ENCODE measurements at places on chromosomes 12 and 14. TPM values are rescaled to one million over a fixed set of nuclear protein-coding genes. Genes with fewer than 3 reads are reported as not detected.
A peak's percentile ranks its signal among the peaks of the same experiment; 100 is the strongest.

- DNase-seq: no peak
These were observed 38.6 kb downstream of the BTG1 start for GRCh38 chr12:92107094-92107493.

DNA sequence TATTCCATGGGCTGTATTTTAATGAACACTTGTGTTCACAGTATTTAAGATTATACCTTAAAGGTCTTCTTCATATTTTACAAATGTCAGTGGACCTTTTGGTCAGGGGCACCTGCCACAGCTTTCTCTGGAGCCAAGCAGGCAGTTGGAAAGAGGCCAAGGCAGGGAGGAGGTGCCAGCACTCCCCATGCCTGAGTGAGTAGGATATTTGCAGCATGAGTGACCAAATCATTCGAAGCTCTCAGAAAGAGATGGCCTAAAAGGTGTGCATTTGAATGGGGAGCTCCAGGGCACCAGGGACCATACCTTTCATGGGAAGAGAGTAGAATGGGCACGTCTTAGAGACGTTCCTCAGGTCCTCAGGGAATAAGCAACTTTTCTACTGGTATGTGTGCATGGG is 121.6 kb downstream of the GPR135 start:
- peak; percentile 19 for DNase-seq

DNA sequence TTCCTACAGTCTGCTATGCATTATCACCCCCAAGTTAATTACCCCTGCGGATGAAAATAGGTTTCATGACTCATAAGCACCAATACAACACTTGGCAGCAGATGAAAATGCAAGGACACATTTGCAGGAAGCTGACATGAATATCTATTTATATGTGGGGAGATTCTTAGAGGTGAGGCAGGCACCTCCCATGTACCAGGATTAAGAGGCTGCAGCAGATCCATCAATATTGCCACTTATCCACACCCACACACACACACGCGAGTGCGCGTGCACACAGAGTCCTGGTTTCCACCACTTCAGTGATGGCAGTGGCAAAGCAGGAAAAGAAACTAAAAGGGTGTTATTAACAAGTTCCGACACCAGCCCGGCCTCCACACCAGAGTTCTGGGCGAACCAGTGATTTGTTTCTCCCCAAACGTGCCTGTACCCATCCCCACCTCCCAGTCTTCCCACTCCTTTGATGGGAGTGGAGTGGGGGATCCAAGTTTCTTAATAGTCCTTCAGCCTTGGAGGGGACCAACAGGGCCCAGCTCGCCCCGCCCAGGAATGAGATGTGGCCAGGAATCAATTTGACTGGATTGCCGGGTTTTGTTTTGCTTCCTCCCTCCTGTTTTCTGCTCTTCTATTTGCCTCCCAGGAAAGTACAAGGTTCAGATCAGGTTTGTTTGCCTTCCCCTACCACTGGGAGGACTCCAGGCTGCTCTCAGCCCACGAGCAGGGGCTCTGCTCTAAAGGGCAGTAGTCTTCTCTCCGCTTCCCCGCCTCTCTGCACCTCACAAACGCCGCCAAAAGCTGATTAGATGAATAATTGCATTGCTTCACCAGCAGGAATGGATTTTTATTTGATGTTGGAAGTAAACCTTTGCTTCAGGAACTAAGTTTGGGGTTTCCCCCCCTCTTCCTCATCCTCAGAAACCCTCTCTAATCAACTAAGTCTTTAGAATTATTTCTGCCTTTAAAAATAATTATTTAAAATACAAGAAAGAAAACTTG is 5.2 kb downstream of the IRF2BPL start:
- peak; percentile 54 for DNase-seq

- DNase-seq: no peak
These were observed 186.9 kb downstream of the EMP1 start for GRCh38 chr12:13383379-13383778.

DNA sequence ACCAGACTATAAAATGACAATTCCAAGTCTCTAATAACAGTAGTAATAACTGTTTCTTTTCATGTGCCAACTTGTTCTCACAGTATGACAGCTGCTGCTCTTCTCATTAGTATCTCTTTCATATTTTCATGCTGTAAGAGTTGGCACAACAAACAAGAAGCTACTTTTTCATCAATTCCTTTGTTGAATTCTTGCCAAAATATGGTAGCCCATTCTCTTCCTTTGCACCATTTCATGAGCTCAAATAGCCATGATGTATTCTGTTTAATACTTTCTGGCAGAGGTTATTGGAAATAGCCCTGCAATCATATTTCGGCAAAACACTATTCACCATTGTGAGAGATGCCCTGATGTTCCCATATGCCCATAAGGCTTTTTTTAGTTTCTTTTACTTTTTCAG is 1100.7 kb downstream of the TRHDE start:
- DNase-seq: no peak

- DNase-seq: no peak
These were observed 46.5 kb downstream of the PTPRB start for GRCh38 chr12:70590549-70591226.

GRCh38 chr12:124756166-124756565 is 107.5 kb downstream of the SCARB1 start:
- DNase-seq: no peak

DNA sequence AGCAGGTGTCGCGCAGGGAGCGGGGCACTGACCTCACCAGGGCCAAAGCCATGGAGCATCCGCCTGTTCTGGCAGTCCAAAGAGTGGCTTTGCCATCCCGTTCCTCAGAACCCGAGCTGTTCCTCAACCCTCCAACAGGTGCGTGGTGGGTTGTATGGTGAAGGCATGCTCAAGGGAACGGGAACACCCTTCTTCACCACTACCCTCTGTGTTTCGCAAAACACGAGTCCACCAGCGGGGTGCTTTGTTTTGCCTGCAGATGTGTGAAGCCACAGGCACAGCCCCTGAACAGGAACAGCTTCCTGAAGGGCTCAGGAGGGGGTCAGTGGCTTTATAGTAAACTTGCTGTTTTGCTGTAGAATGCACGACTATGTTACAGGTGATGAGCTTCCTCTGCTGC is 52.7 kb downstream of the SMOC1 start:
- DNase-seq: no peak

DNA sequence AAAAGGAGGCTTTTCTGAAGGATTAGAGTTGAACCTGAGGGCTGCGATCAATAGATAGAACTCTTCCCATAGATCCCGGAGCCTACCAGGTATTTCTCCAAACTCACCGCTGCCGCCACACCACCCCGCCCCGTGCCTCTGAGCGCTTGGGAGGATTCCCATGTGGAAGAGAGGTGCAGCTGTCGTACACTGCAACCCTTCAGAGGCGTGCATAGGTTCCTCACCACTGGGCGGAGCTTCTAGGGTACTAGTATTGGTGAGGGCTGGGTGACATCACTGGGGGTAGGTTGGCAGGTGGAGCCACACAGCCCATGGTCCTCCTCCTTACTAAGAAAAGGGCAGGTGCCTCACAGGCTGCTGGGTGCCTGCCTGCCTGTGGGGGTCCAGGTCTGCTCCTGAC is 127.0 kb downstream of the TSPAN9 start:
- no peak for DNase-seq

- no peak for DNase-seq
These were observed 184.0 kb upstream of the PARP11 start for GRCh38 chr12:4056910-4057845.

- no peak for DNase-seq
These were observed 181.3 kb upstream of the SLC38A2 start for GRCh38 chr12:46553911-46554310.

DNA sequence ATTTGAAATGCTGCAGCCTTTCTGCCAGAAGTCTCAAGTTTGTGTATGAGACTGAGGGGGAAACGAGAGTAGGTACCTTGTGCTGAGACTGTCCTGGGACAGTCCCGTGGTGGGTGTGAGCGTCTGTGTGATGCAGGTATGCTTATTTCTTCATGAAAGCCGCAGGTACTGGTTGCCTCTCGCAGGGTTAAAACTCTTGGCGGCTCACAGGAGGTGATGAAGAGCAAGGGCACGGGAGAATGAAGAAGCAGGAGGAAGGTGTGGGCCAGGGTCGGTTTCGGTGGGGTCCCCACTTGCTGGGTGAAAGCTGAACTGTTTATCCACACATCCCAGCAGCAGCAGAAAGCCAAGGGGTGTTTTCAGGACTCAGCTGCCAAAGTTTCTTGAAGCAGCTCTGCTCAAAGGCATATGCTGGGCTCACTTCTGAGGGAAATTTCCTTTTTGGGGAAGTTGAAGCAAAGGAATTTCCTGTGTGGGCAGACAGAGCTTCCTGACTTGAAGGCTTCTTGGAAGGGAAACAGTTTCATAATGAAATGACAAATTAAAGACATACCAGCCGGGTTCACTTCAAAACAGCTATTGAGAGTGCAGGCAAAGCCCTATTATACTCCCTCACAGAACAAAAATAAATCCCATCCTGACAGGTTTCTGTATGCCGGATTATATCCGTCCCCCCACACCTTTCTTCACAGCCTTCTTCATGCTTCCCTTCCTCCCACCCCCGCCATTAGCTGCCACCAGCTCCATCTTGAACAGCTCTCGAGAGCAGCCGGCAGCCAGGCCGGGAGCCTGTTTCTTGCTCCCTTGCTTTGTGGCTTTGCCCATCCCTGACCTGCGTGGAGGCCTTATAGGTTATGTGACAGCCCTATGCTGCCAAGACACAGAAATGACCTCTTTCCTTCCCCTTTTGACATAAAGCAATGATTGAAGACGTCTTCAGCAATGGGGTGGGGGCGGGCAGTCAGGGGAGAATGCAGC is 116.6 kb downstream of the ETV6 start:
- no peak for DNase-seq

GRCh38 chr12:5176036-5176435 is 132.4 kb downstream of the KCNA5 start:
- DNase-seq: no peak

GRCh38 chr12:106758349-106759110 is 16.0 kb upstream of the RIC8B start:
- no peak for DNase-seq

- DNase-seq: no peak
These were observed 494.4 kb upstream of the RGS6 start for GRCh38 chr14:71437870-71438269.

DNA sequence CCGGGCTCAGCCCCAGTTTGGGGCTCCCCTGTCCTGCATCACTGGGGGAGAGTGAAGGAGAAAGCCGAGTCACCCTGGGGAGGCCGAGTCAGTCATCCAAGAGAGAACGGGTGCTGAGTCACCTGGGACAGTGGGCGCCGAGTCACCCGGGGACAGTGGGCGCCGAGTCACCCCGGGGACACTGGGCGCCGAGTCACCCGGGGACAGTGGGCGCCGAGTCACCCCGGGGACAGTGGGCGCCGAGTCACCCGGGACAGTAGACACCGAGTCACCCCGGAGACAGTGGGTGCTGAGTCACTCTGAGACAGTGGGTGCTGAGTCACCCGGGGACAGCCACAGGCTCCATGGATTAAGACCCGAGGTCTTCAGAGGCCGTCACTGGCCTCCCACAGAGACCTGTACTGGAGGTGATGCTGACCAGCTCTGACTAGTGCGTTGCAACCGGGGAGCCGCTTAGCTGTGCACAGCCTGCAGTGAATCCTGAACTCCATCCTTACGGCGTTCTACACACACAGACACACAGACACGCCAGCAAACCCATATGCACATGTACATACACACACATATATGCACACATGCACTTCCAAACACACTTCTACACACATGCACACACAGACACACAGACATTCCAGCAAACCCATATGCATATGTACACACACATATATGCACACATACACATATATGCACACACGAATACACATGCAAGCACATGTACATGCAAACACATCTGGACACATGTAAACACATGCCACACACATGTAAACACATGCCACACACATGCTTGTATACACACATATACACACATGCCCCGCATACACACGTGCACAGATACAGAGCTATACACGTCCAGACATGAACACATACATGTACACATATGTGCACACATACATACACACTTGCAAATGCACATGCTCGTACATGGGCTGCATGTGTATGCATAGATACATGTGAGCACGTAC is 64.9 kb upstream of the GALNT9 start:
- no peak for DNase-seq

DNA sequence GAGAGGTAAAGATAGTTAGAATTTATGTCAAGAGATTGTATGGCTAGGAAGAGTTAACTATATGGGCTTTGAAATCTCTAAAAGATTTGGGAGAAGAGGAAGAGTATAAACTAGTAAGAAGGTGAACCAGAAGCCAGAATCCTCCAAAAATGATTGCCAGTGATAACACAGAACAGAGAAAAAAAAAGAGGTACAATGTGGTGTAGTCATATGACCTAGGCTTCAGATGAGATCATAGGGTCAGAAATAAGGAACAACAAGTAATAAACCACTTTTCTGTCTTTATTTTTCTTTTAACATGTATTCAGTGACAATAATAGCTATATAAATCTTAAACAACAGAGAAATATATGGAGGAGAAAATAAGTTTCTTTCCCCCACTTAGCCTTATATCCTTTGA is 2.0 kb upstream of the NECAP1 start:
- no peak for DNase-seq

DNA sequence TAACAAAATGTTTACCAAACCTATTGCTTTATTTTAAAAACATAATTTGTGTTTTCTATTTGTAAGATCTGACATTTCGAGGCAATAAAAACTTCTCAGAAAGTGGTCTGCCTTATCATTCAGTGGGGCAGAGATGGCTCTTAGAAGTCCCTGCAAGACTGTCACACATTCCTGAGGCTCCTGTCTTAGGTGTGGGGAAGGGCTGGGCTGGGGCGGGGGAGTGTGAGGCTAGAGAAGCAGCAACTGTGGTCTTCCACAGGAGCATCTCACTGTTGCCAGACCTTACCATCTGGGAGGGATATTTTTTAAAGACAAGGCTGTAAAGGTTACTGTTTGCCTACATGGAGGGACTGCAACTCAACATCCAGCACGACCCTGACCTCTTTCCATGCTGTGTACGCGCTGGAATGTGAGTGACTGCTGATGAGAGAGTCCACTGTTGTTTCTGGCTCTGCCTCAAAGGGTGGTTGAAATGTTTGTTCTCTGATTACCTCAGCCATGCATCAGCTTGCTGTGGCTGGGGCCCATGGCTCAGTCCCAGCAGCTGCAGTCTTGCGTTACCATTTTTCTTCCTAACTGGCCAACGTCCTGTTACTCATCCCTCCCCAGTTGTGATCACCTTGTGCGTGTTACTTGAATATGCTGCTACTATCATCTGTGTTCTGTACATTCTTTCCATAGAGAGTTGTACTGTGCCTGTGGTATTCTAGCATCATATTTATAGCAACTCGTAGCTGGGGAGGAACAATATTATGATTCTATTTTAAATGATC is 12.4 kb downstream of the ERG28 start:
- DNase-seq: peak; percentile 96

DNA sequence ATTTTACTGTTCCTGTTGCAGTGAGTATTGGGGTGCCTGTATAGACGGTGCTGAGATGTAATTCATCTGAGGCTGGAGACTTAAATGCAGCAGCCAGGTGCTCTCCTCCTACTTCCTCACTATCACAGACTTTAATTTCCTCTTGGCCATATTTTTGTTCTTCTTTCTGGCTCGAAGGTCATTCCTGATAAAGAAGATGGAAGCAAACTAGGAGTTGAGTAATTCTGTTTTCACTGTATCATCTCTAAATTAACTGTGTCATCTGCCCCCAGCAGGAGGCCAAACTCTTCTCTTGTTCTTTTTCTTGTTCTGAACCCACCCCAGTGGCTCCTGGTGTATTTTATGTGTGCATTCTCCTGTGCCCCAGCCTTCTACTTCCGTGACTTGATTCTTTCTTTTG is 141.7 kb upstream of the ARHGAP5 start:
- no peak for DNase-seq

The PPP1R36 gene
- 0.63 TPM for total RNA-seq

The TEP1 gene
- total RNA-seq: 12.6 TPM

The CLEC7A gene
- total RNA-seq: not detected

The JPH4 gene
- not detected for total RNA-seq

The HPD gene
- total RNA-seq: not detected

The DNAJC22 gene
- 2.4 TPM for total RNA-seq

The CAPRIN2 gene
- total RNA-seq: 14.8 TPM

The RD3L gene
- not detected for total RNA-seq

The GPR68 gene
- total RNA-seq: 11.6 TPM

The NPAS3 gene
- 1.5 TPM for total RNA-seq
